ENCODE measurements at places on chromosomes 7 and 10. TPM values are rescaled to one million over a fixed set of nuclear protein-coding genes. Genes with fewer than 3 reads are reported as not detected.

DNA sequence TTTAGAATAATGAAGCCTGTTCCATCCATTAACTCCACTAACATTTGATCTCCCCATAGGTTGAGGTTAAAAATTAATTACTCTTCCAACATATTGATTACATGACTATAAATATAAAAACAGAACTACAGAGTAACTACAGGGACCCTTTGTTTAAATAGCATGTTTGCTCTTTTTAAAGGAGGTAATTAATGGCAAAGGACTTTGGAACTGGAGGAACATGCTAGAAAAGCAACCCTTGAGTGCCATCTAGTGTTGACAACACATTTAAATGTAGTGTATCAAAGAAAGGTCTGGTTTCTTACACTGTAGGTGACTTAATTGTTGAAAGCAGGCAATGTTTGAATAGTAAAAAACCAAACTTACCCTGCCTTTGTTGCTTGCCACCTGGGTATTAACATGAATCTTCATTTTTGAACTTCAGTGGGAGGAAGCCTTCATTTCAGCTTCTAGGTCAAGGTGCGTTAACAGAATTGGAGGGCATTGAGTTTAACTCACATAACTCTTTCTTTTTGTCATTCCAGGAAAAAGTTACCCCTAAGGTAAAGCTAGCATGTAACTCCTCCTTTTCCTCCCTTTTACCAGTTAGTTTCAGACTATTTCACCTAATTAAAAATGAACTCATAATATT, 52.6 kb upstream of the CAPZA2 start:
- DNase-seq: no peak

DNA sequence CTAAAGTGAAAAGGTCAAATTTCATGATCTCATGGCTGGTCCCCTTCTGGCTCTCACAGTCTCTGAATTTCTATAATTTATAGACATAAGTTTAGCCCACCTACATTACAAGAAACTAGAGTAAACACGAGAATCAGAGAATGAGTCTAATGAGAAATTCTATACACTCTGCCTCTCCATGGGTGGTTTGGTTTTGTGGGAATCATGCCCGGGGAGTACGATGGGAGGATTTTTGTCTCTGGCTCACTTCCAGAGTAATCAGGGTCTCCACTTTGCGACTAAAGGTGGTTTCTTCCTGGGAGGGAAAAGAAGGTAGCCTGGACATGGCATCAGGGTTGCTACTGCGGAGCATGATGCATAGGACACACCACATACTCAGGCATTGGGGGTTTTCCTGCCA, 69.7 kb downstream of the MRC1 start:
- DNase-seq: no peak

DNA sequence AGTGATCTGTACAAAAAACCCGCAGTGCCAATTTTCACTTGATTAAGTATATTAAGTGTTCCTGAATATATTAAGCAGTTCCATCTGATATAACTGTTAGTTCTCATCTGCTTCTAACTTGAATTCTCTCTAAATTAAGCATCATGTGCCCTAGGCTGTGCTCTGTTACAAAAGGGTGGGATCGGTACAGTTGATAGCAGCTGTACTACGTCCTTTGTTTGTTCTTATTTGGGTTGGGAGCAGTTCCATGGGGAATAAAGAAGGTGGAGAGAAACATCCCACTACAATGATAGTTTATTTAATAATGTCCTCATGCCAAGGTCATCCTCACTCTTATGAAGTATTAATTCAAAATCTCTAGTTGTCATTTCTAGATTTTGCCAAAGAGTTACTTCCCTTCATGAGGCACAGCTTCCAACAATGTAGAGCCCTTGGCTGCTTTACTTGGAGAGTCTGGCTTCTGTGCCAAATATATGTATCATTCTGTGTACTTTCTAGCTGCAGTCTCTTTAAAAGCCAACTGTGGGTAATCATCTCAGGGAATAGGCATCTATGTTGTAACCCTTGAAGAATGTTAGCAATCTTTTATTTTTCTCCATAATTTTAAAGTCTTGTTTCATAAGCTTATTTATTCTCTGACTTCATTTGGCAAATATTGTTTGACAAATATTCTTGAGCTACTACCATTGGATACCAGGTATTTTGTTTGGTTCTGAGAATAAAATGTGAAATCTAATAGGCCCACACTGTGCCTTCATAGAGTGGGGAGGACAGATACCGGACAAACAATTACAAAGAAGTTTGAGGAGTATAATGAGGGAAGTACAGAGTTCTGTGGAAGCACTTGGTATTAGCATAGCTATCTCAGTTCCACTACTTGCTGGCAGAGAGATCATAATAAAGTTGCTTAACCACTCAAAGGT, 22.4 kb upstream of the AHR start:
- no peak for DNase-seq

- no peak for DNase-seq
Observed at GRCh38 chr10:70323697-70324338, 40.0 kb upstream of the NPFFR1 start.

- DNase-seq: no peak
Observed at GRCh38 chr7:41472427-41473125, 230.3 kb downstream of the INHBA start.

GRCh38 chr10:57791546-57791945, 476.1 kb downstream of the IPMK start:
- DNase-seq: no peak

GRCh38 chr7:107045195-107045960, 873 bp downstream of the PRKAR2B start:
- no peak for DNase-seq

GRCh38 chr7:2109936-2110609, 122.7 kb downstream of the MAD1L1 start:
- no peak for DNase-seq

- no peak for DNase-seq
Observed at GRCh38 chr7:7489546-7489945, 46.1 kb downstream of the COL28A1 start.

GRCh38 chr7:128176696-128177095, 64.4 kb upstream of the LEP start:
- no peak for DNase-seq

- no peak for DNase-seq
Observed at GRCh38 chr10:59857049-59857448, 49.3 kb downstream of the CCDC6 start.

GRCh38 chr10:65548001-65548400, 1377.8 kb upstream of the LRRTM3 start:
- no peak for DNase-seq

The MYO3A gene
- total RNA-seq: not detected

The MAGI2 gene
- 4.0 TPM for total RNA-seq

The MYOF gene
- total RNA-seq: 68.2 TPM

The TMEM196 gene
- not detected for total RNA-seq

All from ascending aorta (tissue), 2 donors.